AG08395 (cell line): ENCODE measurements at places on chromosomes 5 and 9.

DNA sequence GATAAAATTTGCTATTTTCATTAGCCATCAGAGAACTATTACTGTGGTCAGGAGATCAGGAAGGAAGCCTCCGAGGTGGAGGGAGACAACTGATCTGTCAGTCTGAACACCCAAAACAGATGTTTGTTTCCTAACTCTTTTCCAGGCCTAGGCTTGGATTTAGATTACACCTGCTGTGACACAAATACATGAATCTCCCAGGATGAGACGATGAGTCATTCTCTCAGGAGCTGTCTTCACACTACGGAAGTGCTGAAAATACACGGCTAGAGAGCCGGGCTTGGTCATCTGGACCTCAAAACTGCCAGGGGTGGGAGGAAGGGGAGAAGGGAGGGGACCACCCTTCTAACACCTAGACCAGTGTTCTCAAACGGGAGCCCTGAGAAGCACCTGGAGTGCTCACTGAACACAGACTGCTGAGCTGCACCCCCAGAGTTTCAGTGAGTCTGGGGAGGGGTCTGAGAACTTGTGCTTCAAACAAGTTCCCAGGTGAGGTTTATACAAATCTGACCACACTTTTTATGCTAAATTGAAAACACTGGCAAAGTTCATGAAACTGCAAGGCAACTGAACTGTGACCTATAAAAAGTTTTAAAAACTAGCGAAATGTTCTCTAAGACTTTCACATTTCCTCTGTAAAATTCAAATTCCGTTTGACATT is 80.3 kb upstream of the EQTN start:
- no peak for DNase-seq

DNA sequence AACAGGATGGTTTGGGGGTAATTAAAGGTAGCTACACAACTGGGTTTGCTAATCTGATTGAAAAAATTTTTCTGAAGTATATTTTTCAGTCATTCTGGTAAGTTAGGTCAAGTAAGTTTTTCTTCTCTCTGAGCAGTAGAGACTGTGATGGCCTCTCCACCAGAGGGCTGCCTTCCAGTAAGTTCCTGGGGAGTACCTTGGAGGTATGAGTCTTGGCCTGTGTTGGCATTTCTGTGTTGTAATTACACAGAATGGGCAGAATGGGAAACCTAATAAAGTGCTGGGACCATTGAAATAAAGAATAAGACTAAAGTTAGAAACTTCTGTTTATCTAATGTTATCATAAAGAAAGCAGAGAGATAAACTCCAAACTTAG is 430.8 kb downstream of the ARHGEF28 start:
- DNase-seq: peak; percentile 17

- no peak for DNase-seq
Measured at GRCh38 chr9:114910541-114910940, 19.9 kb downstream of the TNFSF8 start.

- no peak for DNase-seq
Measured at GRCh38 chr5:175564716-175565115, 86.4 kb downstream of the SFXN1 start.

- DNase-seq: no peak
Measured at GRCh38 chr5:137607771-137608170, 108.6 kb upstream of the SPOCK1 start.

DNA sequence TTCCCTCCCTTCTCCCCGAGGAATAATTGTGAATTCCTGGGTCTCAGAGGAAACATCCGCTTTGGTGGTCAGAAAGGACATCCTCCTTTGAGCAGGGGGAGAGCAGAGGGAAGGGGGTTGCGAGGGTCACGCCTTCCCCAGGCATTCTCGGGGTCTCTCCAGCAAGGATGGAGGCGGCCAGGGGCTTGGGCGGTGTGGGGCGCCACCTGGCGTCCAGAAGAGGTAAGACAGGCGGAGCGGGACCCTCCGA is 129.1 kb downstream of the KCNIP1 start:
- peak; percentile 60 for DNase-seq

DNA sequence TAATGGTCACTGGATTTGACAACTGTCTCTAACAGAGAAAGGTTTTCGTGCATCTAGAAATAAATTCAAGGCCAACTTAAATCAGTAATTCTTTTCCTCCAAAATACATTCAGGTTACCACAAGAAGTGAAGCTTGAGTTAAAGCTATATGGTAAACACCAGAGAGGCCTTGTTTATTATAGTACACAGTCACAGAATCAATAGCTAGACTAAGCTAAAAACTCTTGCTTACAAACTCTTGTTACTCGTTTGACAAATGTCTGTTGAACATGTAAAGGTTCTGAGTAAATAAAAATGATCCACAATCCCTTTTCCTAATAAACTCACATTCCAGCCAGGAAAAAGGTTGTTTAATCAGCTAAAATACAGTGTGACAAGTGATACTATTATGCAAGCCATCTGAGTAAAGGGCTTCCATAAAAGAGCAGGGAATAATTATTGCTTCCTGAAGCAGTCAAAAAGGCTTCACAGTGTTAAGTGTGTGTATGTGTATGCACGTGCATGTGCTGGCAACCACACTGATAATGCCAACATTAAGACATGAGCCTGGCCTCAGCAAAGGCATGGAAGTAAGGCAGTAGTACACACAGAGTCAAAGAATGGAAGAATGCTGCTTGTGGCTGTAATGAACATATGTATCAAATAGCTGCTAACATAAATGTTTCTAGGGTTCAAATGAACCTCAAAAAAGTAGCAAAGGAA is 12.8 kb downstream of the PTAR1 start:
- DNase-seq: no peak

GRCh38 chr5:55344392-55344992 is 36.7 kb downstream of the MTREX start:
- DNase-seq: peak; percentile 54

DNA sequence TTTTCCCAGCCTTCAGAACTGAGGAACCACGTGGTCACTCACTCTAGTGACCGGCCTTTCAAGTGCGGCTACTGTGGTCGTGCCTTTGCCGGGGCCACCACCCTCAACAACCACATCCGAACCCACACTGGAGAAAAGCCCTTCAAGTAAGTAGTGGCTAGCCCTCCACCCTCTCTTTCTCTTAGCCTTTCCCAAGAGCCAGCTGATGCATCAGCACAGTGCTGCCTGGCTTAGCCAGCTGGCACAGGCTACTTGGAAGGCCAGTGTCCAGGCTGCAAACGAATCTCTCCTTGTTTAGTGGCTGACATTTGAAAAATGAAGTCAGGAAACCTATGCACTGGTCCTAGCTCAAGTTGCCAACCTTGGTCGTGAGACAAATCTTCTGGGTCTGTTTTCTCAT is 91.1 kb downstream of the PRDM6 start:
- no peak for DNase-seq

- DNase-seq: no peak
Measured at GRCh38 chr5:159917994-159918393, 1.7 kb downstream of the ADRA1B start.

DNA sequence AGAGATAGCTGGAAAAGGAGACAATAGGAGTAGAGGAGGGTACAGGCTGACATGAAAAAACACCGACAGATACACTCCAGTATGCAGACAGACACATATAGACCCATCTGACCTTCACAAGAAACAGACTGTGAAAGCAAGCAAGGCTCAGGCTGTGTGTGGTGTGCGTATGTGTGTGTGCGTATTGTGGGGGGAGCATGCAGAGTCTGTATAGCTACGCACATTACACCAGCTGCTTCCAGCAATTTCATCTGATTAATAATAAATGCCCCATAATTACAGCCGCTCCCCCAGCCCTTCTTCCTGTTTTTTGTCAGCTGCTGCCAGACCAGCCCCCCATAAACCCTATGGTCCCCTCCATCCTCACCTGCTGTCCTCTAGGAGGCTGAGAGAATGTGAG is 6.7 kb downstream of the CNTFR start:
- DNase-seq: no peak

- DNase-seq: no peak
Measured at GRCh38 chr9:136759436-136760325, 1.6 kb upstream of the LCN8 start.

GRCh38 chr5:359301-359897 is 37.9 kb downstream of the AHRR start:
- no peak for DNase-seq

GRCh38 chr5:154038261-154038706 is 426 bp downstream of the FAM114A2 start:
- DNase-seq: no peak

GRCh38 chr5:151318850-151319732 is 15.5 kb upstream of the SLC36A3 start:
- peak; percentile 13 for DNase-seq

DNA sequence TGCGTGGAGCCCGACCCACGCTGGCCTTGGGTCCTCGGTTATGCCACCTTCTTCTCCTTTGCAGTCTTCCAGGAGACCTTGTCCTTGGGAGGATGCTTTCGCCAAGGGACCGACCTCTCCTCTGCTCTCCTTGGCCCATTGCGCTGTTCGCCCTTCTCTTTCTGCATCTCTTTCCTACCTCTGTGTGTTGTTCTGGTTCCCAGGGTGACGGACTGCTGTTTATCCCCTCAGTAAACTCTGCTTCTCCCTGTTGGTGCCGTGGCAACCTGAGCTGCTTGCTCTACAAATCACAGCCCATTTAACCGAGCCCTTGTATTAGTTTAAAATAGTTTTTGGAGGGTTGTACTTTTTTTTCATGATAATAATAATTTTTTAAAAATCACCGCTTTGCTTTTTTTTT is 97.9 kb downstream of the DAPK1 start:
- no peak for DNase-seq

DNA sequence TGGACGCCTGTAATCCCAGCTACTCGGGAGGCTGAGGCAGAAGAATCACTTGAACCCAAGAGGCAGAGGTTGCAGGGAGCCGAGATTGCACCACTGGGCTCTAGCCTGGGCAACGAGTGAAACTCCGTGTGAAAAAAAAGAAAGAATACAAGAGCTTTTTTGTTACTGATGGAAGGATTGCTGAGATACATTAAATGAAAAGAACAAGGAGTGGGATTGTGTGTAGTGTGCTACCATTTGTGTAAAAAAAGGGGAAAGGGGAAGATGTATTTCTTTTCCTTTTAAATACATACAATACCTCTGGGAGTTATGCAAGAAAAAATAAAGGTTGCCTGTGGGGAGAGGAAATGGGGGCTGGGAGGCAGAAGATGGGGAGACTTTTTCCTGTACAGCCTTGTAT is 14.7 kb upstream of the GARNL3 start:
- no peak for DNase-seq

DNA sequence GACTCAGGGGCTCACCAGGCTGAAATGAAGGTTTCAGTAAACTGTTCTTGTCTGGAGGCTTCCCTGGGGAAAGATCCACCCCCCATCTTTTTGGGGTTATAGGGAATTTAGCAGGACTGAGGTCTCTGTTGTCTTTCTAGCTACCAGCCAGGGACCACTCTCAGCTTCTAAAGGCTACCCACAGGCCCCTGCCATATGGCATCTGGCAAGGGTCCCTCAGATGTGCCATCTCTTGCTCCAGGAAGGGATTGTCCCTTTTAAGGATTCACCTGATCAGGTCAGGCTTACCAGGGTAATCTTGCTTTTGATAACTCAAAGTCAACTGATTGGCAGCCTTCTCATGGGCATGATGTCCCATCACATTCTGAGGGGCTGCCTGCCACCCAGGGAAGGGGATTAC is 65.0 kb downstream of the NSUN2 start:
- DNase-seq: no peak

DNA sequence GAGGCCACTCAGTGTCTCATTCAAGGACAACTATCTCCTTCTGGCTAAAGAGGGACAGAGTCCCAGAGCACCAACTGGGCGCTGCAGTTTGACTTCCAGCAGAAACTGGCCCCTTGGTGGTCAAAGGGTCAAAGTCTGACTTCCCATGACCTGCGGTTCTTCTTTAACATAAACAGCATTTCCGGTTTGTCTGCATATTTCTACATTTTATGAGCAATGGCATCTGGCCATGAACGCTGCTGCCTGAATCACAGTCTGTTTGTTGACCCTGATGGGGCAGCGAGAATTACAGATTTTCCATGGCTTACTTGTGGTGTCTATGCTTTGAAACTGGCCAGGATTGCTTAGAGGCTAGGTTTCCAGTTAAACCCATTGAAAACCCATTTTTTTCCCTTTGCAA is 1.3 kb downstream of the TNFSF15 start:
- peak; percentile 26 for DNase-seq

GRCh38 chr5:90528601-90529193 is 687 bp downstream of the LYSMD3 start:
- DNase-seq: peak; percentile 5
